Tibial nerve (tissue), 4 donors: ENCODE measurements at places on chromosomes 11 and 22. TPM values are rescaled to one million over a fixed set of nuclear protein-coding genes. Genes with fewer than 3 reads are reported as not detected.

TMPRSS13 gene
- 0.60 TPM for total RNA-seq

PNPLA3 gene
- 1.5 TPM for total RNA-seq

VSIG10L2 gene
- total RNA-seq: not detected

FAM180B gene
- total RNA-seq: 3.9 TPM

LIPT2 gene
- 0.59 TPM for total RNA-seq

LBHD1 gene
- 5.7 TPM for total RNA-seq
